Coronary artery (tissue), 2 donors: ENCODE measurements at places on chromosomes 1 and 21.

GRCh38 chr1:160628799-160629263 is 18.0 kb downstream of the SLAMF1 start:
- no peak for DNase-seq

GRCh38 chr21:33124889-33125288 is 54.9 kb downstream of the OLIG1 start:
- no peak for DNase-seq

DNA sequence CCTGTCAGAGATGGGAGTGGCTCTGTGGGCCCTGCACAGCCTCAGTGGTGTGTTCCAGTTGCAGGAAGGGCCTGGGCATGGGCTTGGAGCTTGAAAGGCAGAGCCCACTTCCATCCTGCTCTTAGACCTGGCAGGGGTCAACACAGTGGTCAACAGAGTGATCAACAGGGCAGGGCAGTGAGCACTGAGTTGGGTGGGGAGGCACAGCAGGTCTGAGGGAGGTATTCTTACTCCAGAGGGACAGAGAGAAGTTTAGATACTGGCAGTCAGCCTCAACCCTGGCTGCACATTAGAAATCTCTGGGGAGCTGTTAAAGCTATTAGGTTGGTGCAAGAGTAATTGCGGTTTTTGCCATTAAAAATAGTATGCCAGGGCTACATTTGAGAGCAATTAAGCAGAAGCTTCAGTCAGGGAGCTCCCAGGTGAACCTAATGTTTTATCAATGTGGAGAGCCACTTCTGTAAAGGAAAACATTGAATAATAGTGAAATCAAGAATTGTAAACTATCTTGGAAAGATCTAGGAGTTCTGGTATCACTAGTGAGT is 37.7 kb downstream of the SH3BGR start:
- no peak for DNase-seq

GRCh38 chr1:83632906-83633305 is 366.0 kb downstream of the TTLL7 start:
- no peak for DNase-seq

GRCh38 chr1:239426821-239427475 is 40.6 kb downstream of the CHRM3 start:
- no peak for DNase-seq

- DNase-seq, result no peak
These were observed 12.3 kb upstream of the C4BPB start for GRCh38 chr1:207076181-207076955.

DNA sequence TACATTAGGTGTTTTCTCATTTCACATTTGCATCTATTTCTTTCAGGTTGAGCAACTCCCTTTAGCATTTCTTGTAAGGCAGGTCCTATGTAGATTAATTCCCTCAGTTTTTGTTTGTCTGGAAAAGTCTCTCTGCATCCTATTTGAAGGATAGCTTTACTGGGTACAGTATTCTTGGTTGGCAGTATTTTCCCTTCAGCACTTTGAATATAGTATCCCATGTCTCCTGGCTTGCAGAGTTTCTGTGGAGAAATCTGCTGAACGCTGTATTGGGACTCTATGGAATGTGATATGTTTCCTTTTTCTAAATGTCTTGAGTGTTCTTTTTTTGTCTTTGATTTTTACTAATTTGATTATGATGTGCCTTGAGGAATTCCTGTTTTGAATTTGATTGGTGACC is 28.9 kb upstream of the FAM163A start:
- DNase-seq, result no peak

DNA sequence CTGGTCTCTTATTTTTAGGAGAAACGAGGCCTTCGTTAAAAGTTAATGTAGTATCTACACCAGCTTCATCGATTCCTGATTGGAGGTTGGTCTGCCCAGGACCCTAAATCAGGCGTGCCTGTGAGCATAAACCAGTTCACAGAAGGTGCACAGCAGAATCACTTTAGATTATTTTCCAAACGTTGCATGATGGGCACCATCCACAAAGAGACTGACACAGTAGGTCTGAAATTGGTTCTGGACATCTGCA is 256 bp upstream of the TARBP1 start:
- no peak for DNase-seq

GRCh38 chr1:226657895-226658545 is 81.1 kb downstream of the ITPKB start:
- no peak for DNase-seq

- no peak for DNase-seq
These were observed 383.7 kb downstream of the ZP4 start for GRCh38 chr1:237507005-237507404.

- DNase-seq, result no peak
These were observed 12.5 kb downstream of the FGGY start for GRCh38 chr1:59309392-59309791.

DNA sequence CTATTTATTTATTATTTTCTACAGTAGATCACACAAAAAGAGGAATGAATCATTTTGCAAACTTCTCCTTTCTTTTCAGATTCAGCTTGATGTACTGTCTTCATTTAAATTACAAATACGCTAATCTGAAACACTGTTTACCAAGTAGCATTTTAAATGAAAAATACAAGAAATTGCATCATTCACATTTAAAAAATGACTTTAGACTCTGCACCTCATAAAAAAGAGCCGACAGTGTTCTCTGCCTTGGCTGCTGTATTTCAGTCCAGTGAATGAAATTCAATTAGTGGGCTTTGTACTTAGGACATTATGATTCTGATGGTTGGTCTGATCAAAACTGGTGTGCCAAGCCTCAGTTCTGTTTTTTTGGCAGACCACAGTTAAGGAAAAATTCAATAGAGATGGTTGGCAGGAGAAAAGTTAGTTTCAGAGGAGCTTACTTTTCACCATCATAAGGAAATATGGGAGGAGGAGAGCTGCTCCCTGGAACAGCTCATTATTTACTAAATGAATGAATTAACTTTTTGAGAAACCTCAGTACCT is 222.4 kb upstream of the ESRRG start:
- DNase-seq, result no peak

DNA sequence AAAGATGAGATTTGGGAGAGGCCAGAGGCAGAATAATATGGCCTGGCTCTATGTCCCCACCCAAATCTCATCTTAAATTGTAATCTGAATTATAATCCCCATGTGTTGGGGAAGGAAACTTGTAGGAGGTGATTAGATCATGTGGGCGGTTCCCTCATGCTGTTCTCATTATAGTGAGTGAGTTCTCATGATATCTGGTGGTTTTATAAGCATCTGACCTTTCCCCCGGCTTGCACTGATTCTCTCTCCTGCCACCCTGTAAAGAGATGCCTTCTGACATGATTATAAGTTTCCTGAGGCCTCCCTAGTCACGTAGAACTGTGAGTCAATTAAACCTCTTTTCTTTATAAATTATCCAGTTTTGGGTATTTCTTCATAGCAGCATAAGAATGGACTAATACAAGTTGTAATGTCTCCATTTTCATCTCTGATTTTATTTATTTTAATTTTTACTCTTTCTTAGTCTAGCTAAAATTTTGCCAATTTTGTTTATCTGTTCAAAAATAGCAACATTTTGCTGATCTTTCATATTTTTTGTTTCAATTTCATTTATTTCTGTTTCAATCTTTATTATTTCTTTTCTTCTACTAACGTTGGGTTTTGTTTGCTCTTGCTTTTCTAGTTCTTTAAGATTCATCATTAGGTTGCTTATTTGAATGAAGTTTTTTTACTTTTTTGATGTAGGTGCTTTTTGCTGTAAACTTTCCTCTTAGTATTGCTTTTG is 67.0 kb upstream of the ZRANB2 start:
- DNase-seq, result no peak

DNA sequence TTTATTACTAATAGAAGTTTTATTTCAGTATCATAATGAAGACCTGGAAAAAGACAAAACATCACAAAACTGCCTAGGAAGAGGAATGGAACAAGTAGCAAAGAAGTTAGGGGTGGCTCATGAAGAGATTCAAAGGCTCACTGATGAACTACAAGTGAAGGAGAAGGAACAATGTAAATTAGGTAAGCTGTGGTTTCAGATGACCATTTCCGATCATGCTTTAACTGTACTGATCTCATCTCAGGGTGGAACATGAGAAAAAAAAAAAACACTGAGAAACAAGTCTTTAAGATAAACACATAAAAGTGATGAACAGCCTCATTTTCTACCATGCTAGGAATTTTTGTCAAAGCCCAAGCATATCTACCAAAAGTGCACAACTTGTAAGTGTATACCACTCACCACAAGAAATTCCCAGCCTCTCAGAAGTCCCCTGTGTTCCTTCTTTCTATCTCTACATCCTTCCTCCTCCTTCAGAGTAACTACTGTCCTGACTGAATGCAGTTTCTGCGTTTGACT is 19.6 kb downstream of the CCDC30 start:
- DNase-seq, result no peak

- DNase-seq, result peak; percentile 95
These were observed at the start of gene CAMSAP2 for GRCh38 chr1:200738327-200738948. TSS of gene CAMSAP2 (plus strand) at chr1:200738893. CDS start at chr1:200739828, 935 bp downstream.

- no peak for DNase-seq
These were observed 171.0 kb downstream of the EIF4G3 start for GRCh38 chr1:21005466-21006239.

DNA sequence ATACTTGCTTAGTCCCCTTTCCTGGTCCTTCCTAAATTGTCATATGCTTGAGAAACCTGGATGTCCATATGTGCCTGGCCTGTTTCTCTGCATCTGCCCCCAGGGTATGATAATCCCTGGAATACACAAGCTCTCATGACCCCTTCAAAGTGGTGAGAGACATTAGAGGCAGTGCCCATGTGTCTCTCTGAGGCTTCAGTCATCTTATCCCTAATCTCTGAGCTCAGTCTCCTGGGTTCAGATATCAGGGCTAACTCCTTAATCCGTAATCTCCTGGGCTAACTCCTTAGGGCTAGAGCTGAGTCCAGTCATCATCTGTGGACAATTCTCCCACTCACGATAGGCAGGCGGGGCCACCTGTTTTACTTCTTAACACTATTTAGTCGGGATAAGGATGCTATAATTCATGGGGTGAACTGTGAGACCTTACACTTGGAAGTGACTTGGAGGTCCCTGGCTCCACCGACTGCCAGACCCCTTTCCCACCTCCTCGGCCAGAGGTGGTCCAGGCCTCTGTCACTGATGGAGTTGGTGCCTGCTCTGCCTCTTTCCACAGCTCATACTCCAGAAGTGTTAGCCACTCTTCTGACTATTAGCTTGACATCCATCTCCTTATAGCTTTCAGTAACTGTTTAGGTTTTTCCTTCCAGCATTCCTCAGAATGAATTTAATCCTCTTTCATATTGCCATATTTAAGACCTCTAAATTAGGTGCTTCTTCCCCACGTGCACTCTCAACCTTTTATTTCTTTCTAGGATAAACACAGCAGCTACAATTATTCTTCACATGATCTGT is 22.7 kb downstream of the CCN1 start:
- DNase-seq, result no peak

DNA sequence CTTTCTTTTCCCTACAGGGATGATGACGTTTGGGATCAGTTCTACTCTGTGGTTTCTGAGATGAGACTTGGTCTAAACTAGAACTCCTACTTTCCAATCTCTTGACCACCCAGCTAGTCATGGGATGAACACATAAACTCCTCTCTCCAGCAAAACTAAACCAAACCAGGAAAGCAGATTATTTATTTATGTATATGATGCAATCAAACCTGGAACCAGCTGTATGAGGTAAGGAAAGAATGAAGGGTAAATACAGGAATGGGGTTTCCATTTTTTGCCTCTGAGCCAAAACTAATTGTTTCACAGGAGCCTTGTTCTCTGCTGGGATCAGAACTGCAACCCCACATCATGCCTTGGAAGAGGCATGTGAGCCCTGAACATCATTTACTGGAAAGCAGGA is 3.3 kb upstream of the AGT start:
- DNase-seq, result no peak

- DNase-seq, result no peak
These were observed 47.5 kb upstream of the ITPKB start for GRCh38 chr1:226786550-226786949.

- DNase-seq, result no peak
These were observed 27.5 kb downstream of the LRRC8C start for GRCh38 chr1:89660224-89661061.

DNA sequence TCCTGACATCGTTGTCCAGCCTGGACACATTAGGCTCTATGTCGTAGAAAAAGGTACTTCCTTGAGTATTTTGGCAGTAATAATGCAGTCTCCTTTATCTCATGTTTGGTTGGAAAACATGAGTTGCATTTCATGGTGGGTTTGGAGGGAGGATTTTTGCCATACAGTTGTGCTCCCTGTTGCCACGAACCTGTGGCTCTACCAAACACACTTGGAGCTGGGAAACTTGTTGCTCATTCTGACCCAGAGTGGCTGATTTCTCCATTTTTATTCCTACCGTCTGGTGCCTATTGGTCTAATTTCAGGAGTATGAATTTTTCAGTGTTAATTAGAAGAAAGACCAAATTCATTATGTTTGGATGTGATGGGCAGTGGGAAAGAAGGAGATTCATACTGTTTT is 50.7 kb downstream of the MPZL1 start:
- no peak for DNase-seq

DNA sequence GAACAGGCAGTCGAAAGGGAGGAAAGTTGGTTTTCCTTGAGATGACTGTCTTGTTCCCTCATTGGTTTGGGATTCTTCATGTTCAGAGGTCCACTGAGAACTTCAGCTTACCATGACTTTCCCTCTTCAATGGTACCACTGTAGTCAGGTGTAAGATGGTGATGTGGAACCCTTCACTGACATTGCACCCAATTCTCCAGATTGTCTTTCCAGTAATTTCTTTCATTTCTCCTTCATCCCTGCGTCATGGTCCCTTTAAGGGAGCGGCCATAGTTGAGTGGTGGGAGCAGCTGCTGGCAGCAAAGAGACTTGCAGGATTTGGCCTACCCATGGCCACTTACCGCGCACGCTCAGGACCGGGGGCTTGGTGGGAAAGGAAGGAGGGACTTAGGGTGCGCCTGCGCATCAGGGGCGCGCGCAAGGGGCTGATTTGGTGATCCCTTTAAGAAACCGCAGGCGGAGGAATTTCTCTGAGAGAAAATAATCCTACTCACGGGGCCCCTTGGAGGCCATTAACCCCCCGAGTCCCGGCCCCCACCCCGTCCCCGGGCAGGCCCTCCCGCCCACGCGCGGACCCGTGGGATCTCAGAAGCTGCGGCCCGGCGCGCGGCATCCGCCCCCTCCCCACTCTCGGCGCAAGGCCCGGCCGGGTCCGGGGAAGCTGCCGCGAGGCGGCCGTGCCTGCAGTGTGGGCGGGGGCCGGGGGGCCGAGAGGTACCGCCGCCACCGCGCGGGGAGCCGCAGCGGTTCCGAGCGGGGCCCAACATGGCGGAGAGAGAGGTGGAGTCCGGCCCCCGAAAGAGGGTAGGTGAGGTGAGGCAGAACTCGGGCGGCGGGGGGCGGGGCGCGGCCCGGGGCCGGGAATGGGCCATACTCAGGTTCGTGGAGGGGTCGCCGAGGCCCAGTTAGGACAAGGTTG is at the start of gene ZMYM4:
TSS of gene ZMYM4 (plus strand) at position 428 of the 919 bp plus-strand sequence. CDS start at position 766, 338 bp downstream.
- peak; percentile 95 for DNase-seq

DNA sequence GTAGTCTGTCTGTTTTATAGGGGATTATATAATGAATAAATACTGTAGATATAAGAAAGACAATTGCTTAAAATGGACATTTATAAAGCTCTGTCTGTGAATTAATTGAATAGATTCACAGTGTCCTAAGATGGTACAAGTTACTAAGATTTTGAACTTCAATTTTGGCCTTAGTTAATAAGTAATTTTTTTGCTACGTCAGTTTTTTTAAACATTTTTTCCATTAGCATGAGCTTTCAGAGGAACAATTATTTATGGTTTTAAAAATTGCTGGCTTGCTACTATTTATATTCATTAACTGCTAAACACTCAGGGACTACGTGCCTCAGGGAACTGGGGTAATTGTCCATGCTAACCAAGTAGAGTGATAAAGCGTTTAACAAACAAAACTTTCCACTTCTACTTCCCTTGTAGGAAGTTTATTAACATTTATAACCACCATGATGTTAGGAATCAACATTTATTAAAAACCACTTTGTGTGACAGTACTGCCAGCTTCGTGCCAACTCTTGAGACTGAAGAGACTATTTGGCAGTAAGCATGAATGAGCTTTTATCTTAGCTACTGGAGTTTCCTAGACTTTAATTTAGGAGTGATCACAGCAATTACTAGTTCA is 65.4 kb upstream of the PTGS2 start:
- no peak for DNase-seq
